Activated naive CD4-positive, alpha-beta T cell treated with anti-CD3 and anti-CD28 coated beads, Interleukin-2, amount 10 ng/mL, durations not matched to agents 7 days and 5 days (primary cell): ENCODE measurements at places on chromosomes 12 and 14.

- no peak for DNase-seq
Observed at GRCh38 chr14:53875324-53875897, 81.2 kb downstream of the BMP4 start.

GRCh38 chr14:94466706-94467370 is 9.2 kb downstream of the SERPINA9 start:
- no peak for DNase-seq

DNA sequence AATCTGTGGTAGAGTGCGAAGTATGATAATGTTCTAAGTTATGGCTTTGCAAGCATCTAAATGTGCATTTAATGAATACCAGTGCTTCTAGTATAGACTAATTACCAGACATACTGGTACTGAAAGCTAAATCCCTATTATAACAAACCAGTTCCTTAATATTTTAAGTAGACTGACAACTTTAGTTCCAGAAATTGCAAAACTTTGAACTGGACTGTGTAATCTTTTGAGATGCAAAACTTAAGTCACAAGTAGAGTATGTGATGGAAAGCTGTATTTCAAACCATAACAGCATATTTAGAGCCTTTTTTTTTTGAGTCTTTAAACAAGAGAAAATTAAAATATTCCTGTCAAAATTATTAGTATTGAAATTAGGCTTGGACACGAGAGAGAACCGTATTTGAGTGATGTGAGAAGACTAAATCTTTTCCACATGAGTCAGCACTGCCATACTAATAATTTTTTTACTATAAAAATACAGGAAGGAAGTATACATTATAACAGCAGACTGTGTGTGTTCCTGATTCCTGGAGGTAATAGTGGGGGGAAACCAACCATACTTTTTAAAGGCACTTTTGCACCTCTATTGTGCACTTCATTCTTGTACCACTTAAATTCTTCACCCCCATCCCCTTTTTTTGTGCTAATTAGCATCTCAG is 45.5 kb downstream of the PPM1A start:
- DNase-seq: no peak

DNA sequence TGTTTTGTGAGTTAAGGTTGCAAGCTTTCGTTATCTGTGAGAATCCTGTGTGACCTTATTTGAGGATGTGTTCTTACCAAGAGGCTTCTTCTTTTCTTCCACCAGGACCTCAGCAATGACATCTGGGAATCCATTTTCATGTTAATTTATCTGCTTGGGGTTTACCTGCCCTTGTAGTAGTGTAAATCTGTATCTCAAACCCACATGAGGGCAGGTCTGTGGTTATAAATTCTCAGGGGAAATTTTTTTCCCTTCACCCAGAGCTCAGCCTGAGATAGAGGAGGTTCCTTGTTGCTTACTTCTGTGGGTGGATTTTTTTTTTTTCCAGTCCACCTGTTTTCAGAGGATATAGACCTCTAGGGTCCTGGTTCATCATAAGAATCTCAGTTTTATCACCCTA is 70.8 kb downstream of the AKAP6 start:
- DNase-seq: no peak

GRCh38 chr12:117485984-117486839 is 124.8 kb upstream of the NOS1 start:
- DNase-seq: no peak

- no peak for DNase-seq
Observed at GRCh38 chr12:122354958-122355641, 67.4 kb downstream of the CLIP1 start.

- DNase-seq: no peak
Observed at GRCh38 chr12:75960086-75960910, 71.3 kb downstream of the PHLDA1 start.

DNA sequence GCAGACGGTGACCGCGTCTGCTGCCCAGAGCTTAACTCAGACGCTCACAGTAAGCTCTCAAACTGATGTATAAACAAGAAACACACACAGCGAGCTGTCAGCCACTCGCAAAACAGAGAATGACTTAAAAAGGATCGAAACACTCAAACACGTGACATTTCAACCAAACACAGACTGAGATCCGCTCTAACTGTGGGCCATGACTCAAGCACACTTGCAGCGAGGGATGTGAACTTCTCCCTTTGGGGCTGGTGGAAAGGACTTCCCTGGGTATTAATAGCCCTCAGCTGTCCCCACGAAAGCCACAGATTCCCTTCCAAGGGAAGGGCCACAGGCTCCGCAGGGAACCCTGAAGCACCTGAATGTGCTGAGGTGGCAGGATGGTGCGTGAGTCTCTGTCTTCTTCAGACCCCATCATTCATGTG is 29.1 kb downstream of the CCDC88C start:
- DNase-seq: peak; percentile 72

GRCh38 chr12:94616203-94616729 is 34.1 kb downstream of the TMCC3 start:
- DNase-seq: no peak

DNA sequence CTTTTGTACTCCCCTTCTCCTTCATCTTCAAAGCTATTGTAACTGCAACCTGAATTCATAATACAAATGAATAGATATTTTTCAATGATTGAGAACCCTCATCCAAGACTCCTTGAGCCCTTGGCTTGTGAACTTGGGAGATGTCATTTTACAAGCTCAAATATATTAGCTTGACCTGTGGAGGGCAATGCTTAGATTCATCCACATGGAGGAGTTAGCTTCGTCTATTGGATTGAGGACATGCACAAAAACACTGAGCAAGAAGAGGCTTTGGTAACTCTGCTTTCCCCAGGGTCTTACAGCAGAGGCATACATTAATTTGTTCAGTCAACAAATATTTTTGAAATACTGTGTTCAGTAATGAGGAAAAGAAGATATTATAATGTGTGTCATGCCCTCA is 101.1 kb downstream of the OTOGL start:
- no peak for DNase-seq

DNA sequence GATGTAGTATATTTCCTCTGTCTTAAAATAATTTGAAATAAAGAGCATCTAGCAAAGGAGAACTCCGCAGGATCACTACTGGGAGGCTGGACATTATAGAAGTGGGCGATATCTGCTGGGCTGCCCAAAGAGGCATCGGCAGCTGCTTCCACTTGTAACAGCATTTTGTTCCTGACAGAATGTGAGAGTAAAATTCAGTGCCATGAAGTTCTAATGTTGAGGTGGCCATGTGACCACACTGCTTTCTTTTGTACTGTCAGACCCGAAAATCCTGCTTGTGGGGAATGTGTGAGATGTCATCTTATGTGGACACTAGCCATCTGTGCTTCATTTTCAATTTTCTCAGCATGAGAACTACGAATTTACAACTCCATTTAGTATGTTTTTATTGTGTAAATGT is 151.9 kb downstream of the ACSS3 start:
- no peak for DNase-seq

GRCh38 chr12:1605129-1606020 is 11.0 kb upstream of the FBXL14 start:
- DNase-seq: peak; percentile 69

DNA sequence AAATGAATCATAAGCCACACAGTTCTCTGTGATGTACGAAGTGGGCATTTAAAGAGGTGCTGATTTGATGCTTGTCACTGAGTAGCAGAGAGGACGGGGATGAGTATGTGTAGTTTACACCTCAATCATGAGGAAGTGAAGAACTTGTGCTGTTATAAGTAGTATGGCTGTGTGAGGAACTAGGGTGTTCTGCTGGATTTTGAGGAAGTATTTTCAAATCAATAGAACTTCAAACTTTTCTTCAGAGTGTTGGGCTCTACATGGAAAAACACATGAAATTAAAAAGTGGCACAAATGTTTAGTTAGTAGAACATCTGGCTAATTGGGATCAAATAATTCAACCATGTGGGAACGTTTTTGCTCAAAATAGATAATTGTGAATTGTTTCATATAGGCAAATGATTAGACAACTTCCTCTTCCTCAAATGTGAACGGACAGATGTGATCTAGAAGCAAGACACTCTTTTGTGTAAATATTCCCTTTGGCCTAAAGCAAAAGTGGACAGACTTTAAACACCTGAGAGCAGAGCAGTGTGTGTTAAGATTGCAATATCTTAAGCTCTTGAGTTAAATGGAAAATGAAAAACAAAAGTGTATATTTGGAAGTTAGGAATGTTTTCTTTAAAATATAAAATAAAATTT is 168.5 kb downstream of the NAV3 start:
- no peak for DNase-seq

DNA sequence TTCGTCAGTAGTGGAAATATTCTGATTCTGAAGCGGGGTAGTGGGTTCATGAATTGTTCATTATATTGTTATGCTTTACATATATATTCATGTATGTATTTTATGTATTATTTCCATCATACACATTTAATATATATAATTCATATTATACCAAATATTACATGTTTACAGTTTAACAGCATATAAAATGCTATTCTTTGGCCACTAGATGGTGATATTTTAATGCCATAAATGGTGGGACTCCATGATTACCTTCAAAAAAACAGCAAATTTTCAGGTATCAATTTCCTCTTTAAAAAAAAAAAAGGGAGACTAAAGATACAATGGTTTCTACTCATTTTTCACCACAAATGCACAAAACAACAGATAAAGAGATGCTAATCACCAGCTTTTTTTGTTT is 41.0 kb downstream of the BDKRB1 start:
- DNase-seq: no peak

DNA sequence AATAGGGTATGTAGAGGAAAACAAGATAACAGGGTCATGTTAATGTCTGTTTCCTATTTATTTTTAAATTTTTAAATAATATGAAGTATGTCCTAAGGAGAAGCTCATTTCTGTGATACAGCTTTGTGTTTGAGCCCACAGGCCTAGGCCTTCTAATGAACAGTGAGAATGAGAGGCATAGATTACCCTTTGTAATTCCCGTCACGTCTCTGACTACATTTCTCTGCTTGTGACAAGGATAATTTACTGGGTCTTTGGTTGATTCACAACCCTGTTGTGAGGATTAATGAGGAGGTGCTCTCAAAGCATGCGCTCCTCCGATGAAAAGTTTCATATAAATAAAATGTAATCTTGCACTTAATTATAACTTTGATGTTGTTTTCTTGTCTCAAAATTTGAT is 56.1 kb downstream of the SYT10 start:
- no peak for DNase-seq

- DNase-seq: no peak
Observed at GRCh38 chr12:93061473-93062419, 132.7 kb upstream of the EEA1 start.

GRCh38 chr12:105331805-105332251 is 1.3 kb downstream of the C12orf75 start:
- DNase-seq: peak; percentile 63

- DNase-seq: peak; percentile 65
Observed at GRCh38 chr14:20680843-20681347, 3.5 kb upstream of the RNASE4 start.

- DNase-seq: no peak
Observed at GRCh38 chr12:89765959-89766824, 57.6 kb upstream of the ATP2B1 start.

- no peak for DNase-seq
Observed at GRCh38 chr12:47160316-47161244, 80.8 kb upstream of the AMIGO2 start.

- no peak for DNase-seq
Observed at GRCh38 chr14:67863223-67863622, 43.6 kb downstream of the RAD51B start.
